ENCODE measurements at places on chromosomes 7 and 10.
A peak's percentile ranks its signal among the peaks of the same experiment; 100 is the strongest.

- no peak for DNase-seq
Observed at GRCh38 chr10:24897326-24897926, 55.0 kb downstream of the PRTFDC1 start.

DNA sequence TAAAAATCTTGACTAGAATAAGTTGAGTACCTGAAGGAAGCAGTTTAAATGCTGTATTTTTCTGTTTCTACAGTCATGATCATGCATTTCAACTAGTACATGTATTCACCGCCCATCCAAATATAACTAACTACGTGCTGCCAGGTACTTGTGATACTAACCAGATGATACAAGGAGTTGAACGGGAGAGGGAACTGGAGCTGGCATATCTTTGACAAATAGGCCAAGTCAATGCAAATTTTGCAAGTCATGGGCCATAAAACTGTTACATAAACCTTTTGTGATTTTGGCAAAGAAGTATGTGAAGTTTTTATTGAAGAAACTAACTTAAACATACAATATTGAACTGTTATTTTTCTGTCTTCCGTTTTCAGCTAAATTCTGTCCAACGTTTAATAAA is 14.5 kb downstream of the NUP42 start:
- DNase-seq, result no peak

DNA sequence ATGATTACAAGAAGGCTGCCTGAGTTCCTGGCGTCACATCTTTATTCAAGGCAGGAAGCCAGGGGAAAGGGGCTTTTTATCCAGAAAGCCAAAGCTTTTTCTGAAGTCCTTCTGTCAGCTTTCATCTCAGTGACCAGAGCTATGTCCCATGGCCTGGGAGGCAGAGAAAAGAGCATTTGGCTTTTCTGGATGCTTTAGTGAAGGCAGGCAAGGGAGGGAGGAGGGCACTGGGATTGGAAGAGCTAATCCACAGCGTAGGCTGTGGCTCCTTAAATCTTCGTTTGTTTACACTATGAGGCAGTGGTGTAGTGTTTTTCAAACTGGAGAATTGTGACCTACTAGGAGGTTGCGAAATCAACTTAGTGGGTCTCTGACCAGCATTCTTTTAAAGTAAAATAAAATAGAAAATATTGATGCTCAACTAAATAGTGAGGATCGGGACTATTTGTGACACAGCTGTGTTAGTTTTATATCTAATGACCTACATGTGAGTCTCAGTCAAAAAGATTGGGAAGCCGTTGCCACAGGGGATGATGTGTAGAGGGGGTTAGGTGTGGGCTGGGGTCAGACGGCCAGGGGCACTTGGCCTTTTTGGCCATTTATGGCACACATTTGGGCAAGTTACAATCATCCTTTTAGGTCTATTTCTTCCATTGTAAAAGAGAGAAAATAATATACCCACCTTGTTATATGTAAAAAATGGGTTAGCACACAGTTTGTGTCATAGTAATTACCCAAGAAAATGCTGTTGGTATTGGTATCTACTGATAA is 14.1 kb downstream of the CRYGN start:
- DNase-seq, result no peak

DNA sequence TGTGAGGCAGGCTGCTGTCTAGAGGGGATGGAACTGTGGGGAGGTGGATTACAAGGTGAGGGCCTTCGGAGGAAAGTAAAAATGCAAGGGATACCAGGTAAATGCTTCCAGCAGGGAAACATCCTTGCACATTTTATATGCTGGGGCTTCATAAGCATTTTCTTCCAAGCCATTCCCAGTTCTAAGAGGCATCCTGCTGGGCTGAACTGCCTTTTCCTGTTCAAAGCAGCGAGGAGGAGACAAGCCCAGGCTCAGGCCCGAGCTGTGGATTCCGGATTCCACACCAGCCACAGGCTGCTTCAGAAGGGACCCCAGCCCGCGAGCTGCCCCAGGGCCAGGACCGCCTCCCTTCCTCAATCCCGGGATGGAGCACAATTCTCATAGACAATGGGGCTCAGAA is 249.7 kb downstream of the TNS3 start:
- DNase-seq, result no peak

DNA sequence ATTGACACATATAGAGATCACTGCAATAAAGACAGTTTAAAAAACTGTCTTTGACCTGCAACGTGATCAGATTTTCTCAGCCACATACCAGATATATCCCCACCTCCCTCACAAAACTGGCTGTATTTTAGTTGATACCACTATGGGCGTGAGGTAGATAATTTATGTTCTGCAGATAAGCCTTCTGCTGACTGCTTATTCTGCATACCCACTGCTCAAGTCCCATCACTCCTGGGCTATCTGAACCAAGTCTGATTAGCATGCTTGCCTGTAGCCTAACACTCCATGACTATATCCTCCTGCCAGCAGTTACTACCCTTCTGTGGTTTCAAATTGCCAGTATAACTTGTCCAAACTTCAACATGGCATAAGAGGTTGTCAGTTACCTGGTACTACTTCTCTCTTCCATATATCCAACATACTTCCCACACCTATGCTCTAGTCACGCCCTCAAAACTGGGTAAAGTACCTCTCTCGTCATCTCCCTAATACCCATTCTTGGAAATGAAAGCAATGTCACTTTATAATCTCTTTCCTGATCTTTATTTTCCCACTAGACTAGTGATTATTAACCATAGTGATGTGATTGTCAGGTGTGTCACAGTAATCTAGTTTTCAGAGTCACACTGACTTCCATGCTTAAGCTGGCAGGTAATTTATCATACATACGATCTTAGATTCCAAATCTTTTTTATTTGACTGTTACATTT is 70.7 kb downstream of the MALSU1 start:
- DNase-seq, result no peak

DNA sequence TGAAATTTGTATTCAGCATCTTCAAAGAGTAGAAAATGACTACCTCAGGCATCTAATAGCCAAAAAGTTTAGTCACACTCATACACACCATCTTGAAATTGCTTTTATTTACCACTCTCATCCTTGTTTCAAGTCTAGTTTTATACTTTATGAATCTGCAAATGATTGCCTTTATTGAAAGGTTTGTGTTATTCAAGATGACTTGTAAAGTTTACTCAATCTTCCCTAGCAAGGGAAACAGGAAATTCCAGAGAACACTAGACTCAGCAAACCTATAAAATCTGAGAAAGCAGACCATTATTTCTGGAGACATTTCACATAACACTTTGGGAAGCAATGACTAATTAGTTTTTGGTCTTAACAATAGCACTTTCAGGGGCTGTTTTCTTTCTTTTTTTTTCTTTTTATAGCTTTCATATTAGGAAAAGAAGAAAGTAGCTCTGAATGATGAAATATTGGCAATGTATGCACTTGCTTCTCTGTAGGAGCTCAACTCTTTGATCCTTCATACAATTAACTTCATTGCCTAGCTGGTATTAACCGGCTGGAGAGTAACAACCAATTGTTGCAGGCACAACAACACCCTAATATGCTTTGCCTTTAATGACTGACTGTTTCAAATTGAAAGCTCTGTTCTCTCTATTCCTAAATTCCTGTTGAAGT is 68.9 kb upstream of the HDAC9 start:
- peak; percentile 36 for DNase-seq

DNA sequence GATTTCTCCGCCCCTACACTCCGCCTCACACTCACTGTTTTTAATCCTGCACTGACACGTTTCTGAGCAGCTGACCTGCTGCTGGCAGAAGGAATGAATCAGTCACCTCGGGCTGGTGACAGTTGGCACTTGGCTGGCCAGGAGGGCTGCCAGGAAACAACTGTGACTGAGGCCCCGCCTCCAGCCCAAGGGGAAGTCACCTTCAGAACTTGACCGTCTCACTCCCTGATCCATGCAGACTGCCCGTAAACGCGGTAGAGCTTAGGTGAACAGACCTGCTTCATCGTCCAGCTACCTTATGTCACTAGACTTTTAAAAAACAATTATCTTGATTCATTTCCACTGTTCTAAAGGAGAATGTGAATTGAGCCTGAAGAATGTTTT is 107.5 kb downstream of the DOCK1 start:
- DNase-seq, result no peak

GRCh38 chr10:67725567-67725966 is 29.6 kb upstream of the CTNNA3 start:
- no peak for DNase-seq

GRCh38 chr10:95767884-95768556 is 12.1 kb downstream of the ENTPD1 start:
- no peak for DNase-seq

GRCh38 chr10:34780818-34781380 is 34.2 kb downstream of the PARD3 start:
- peak; percentile 35 for DNase-seq

DNA sequence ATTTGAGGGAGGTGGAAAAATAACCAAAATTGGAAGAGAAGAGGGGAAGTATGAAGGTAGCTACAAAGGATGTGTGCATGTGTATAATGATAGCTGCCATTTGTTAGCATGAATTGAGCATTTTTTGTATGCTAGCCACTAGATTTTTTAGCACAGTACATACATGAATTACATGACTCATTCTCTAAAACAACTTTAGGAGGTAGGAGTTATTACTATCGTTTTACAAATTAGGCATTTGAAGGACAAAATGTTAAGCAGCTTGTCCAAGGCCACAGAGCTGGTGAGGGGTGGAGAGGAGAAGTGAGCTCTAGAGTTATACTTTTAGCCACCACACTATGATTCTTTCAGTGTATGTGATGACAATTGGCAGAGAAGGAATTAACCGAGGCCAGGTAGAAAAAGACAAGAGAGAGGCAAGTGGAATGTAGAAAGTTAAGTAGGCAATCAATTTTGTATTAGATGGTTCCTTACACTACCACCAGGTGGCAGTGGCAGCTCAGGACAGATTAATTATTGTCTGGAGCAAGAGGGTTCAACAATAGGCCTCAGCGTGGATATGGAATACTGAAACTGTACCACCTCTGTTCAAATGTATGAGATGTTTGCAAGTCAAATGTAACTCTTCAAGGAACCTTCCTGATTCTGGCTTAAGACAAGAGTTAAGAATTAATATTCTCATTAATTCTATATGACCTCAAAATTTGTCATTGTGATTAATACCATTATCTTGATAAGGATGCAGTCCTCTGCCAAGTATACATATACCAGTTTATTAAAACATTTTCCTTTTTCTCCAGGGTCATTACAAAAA is 128.0 kb downstream of the MBL2 start:
- DNase-seq, result peak; percentile 2

DNA sequence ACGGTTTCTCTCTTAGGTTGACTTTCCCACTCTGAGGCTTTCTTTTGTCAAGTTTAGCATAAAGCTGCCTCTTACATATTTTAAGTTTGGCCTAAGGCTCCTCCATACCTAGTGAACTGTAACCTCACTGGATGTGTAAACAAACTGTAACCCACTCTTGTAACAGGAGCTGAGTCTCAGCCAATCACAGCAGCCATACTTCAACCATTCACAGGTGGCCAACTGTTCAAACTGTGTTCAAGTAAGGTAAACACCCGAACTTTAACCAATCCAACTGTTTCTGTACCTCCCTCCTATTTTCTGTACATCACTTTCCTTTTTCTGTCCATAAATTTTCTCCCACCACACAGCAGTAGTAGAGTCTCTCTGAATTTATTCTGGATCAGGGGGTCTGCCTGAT is 7.7 kb upstream of the NRBF2 start:
- DNase-seq, result no peak

GRCh38 chr7:108813251-108814014 is 243.8 kb downstream of the DNAJB9 start:
- no peak for DNase-seq

DNA sequence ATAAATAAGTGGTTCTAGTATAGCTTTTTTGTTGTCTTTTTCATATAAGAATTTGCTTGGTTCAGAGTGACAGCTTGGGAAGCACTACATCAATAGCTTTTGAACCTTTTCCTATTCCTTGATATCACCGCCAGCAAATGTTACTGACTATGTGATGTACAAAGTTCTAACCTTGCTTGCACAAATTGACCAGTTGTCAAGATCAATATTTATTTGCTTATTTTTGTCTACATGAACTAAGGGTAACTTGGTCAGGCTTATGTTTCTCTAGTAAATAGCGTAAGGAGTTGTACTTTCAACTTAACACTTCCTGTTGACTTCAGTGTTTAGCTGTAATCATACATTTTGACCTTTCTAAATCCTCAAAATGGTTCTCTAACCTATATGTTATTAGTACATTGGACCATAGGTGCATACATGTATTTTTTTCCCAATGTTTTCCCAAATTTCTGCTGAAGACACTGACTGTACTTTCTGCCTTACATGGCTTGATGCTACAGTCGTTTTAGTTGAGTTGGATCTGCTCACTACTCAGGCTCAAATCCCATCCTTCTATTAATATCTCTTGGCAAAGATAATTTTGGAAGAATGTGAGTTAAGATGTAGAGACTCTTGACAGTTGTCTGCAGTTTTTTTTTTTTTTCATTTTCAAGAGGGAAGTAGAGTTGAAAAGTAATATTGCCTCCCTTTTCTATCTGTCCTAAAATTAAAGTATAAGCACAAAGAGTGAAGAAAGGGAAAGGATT is 239.1 kb upstream of the KAT6B start:
- DNase-seq, result peak; percentile 15

- DNase-seq, result peak; percentile 22
Observed at GRCh38 chr10:14009371-14010100, 321.2 kb downstream of the FRMD4A start.

- peak; percentile 63 for DNase-seq
Observed at GRCh38 chr10:80924063-80924952, 386.6 kb downstream of the SH2D4B start.

GRCh38 chr7:70492625-70493024 is 639.3 kb upstream of the GALNT17 start:
- no peak for DNase-seq

DNA sequence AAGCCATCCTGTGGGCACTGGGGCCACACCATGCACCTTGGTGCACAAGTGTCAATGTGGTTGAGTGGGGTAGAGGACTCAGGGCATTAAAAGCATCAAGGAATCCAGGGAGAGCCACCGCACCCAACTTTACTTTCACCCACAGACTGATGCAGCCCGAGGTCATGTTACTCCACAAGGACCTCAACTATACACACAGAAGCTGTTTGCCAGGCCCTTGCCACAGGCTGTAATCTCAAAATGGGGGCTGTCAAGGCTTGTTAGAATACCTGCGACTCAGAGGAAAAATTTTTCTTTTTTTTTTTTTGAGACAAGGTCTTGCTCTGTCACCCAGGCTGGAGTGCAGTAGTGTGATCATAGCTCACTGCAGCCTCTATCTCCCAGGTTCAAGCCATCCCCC is 26.5 kb upstream of the KCTD7 start:
- no peak for DNase-seq

DNA sequence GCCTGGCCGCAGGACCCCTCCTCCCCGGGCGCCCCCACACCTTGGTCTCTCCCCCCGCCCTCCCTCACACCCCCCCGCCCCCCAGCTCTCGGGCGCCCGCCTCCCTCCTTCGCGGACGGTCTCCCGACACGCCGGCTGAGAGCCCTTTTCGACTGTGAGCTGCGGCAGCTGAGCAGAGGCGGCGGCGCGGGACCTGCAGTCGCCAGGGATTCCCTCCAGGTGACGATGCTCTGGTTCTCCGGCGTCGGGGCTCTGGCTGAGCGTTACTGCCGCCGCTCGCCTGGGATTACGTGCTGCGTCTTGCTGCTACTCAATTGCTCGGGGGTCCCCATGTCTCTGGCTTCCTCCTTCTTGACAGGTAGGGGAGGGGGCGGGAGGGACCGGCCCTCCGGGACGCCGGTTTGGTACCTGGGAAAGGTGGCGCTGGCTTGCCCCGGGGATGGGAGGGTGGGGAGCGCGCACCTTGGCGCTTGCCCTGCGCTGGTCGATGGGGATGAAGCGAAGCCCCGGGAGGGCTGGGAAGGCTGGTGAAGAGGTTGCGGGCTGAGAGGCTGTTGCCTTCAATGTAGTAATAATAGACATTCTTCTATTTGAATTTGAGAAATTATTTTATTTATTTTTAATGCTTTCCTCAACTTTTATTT is at the start of gene BMPER:
TSS of gene BMPER (plus strand) at position 151 of the 644 bp plus-strand sequence. CDS start at position 226, 75 bp downstream.
- peak; percentile 85 for DNase-seq

All from NCI-H1417 (cell line).